CD4-positive, alpha-beta memory T cell (primary cell): ENCODE measurements at places on chromosomes 1 and 21.

DNA sequence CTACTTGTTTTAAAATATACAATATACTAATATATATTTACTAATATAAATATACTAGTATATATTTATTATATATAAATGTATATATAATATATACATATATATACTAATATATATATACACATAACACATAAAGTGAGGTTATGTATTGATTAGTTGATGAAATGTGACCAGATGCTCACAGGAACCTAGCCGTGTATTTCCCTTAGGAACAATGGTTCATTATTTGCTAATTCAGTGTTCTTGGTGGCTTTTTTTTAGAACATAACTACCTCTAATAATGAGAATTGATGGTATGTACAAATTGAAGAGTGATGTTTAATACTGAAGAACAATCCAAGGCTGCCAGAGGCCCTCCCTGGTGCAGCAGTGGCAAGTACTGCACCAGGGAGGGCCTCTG lies 37.9 kb upstream of the ITPKB start:
- H3K36me3 ChIP-seq: no peaks in the 10 kb centered on the region
- no peak for DNase-seq
- no peaks in the 10 kb centered on the region for H3K4me1 ChIP-seq
- no peaks in the 10 kb centered on the region for H3K27me3 ChIP-seq

GRCh38 chr1:200558866-200559459 lies 61.6 kb downstream of the KIF14 start:
- H3K27me3 ChIP-seq: no peaks in the 10 kb centered on the region
- no peak for DNase-seq
- H3K36me3 ChIP-seq: no peaks in the 10 kb centered on the region
- H3K27ac ChIP-seq: no peak overlapping the region
- no peaks in the 10 kb centered on the region for H3K4me1 ChIP-seq

- no peak for DNase-seq
- H3K27me3 ChIP-seq: no peaks in the 10 kb centered on the region
- H3K36me3 ChIP-seq: peaks cover 23% of the 10 kb centered on the region
- no peak overlapping the region for H3K27ac ChIP-seq
- no peaks in the 10 kb centered on the region for H3K4me1 ChIP-seq
- no peak overlapping the region for H3K4me3 ChIP-seq
Measured at GRCh38 chr1:54249819-54250435, 50.0 kb downstream of the MRPL37 start.

- no peaks in the 10 kb centered on the region for H3K36me3 ChIP-seq
- no peaks in the 10 kb centered on the region for H3K27me3 ChIP-seq
- DNase-seq: no peak
- H3K4me1 ChIP-seq: peaks cover 11% of the 10 kb centered on the region
- no peak overlapping the region for H3K27ac ChIP-seq
Measured at GRCh38 chr1:117567435-117567834, 38.4 kb upstream of the TENT5C start.

DNA sequence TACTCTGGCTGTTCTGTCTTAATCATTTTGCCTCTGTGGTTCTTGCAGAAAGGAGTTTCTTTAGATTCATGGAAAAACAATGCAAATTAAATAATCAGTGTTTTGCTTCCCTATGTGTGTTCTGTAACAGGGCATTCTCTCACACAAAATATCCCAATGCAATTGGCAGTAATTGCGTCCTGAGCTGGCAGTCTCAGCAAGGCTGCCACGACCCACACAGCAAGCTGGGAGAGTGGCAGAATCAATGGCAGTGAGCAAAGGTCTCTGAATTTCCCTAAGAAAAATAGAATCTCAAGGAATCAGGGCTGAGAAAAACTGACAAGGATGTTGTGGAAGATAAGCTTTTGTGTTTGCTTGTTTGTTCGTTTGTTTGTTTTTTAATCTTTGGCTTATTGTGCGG lies 198.1 kb upstream of the ST6GALNAC5 start:
- no peaks in the 10 kb centered on the region for H3K36me3 ChIP-seq
- no peak overlapping the region for H3K27ac ChIP-seq
- no peaks in the 10 kb centered on the region for H3K4me1 ChIP-seq
- H3K27me3 ChIP-seq: no peaks in the 10 kb centered on the region

- no peaks in the 10 kb centered on the region for H3K4me1 ChIP-seq
- H3K36me3 ChIP-seq: no peaks in the 10 kb centered on the region
- DNase-seq: no peak
Measured at GRCh38 chr1:29868944-29869343, 632.6 kb downstream of the PTPRU start.
